ENCODE measurements at places on chromosomes 6 and 20.

GRCh38 chr6:52739627-52740026, 23.6 kb downstream of the GSTA2 start:
- DNase-seq = no peak

DNA sequence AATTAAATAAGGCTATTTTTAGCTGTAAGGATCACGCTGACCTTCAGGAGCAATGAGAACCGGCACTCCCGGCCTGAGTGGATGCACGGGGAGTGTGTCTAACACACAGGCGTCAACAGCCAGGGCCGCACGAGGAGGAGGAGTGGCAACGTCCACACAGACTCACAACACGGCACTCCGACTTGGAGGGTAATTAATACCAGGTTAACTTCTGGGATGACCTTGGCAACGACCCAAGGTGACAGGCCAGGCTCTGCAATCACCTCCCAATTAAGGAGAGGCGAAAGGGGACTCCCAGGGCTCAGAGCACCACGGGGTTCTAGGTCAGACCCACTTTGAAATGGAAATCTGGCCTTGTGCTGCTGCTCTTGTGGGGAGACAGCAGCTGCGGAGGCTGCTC, 84.0 kb downstream of the RAMACL start:
- no peak for DNase-seq

GRCh38 chr6:445571-446417, 54.2 kb downstream of the IRF4 start:
- DNase-seq = no peak

DNA sequence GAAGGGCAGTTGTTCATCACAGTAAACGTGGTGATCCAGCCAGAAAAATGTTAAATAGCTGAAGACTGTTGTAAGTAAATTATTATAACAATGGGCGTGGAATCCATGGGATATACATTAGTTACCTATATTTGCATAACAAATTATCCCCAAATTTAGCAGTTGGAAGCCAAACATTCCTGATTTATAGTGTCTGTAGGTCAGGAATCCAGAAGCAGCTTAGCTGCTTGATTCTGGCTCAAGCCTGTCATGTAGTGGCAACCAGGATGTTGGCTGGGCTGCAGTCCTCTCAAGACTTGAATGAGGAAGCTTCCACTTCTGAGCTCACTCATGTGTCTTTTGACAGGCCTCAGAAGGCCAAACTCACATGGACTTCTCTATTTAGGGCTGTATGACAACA, 6.9 kb upstream of the ADGRB3 start:
- DNase-seq = no peak

GRCh38 chr20:47007826-47008655, 113.4 kb downstream of the EYA2 start:
- DNase-seq = no peak

DNA sequence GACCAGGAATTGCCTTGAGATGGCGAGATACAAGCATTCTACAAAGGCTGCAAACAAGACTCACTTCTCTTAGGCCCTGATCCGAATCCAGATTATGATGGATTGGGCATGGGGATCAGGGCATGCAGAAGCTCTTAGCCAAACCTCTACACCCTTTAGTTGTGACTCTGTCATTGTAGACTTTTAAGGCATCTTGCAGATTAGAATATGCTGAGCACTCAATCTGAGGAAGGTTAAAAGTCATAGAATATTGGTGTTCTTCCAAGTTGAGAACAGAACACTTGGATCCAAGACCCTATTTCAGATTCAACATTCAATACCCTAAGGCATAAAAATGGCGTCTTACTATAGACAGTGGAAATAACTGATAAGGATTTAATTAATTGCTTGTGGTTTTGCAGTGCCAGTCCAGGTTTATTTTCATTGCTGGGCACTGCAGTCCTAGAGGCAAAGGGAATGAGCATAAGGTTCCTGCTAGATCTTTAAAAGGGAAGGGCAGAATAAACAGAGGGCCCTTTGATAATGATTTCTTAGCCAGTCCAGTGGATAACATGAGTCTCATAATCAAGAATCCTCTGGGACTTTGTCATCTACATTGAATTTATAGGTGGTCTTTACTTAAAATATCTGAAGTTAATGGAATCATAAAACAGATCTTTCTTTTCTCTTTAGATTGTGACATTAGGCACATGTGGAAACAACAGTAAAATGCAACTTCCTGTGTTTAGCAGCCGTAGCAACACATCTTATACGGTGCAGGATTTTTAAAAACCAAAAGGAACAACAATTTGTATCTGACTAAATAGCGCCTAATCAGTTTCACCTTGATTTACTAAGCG, 17.6 kb downstream of the PHACTR2 start:
- DNase-seq = no peak

- no peak for DNase-seq
These were observed 492.4 kb upstream of the MARCKS start for GRCh38 chr6:113364766-113365165.

DNA sequence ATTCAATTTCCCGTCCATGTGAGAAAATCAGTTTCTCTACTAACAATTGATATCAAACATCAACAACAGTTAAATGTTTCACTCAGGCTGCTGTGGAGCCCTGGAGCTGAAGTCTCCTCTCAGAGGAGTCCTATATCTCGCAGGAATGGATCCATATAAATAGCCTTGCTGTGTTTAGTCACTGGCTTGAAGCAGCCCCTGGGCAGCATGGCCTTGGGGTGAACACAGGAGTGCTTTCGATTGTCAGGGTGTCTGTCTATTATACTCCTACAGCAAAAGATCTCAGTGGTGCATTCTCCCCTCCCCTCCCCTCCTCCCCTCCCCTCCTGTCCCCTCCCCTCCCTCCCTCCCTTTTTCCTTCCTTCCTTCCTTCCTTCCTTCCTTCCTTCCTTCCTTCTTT, 141.9 kb downstream of the CCDC170 start:
- DNase-seq = no peak

DNA sequence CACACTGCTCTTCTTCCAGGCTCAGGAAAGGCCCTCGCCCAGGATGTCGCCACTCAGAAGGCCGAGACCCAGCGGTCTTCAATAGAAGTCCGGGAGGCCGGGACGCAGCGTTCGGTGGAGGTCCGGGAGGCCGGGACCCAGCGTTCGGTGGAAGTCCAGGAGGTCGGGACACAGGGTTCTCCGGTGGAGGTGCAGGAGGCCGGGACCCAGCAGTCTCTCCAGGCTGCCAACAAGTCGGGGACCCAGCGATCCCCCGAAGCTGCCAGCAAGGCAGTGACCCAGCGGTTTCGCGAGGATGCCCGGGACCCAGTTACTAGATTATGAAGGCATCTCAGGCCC, 1.0 kb downstream of the KHDC3L start:
- no peak for DNase-seq

- no peak for DNase-seq
These were observed 156.1 kb upstream of the SALL4 start for GRCh38 chr20:51958099-51959065.

DNA sequence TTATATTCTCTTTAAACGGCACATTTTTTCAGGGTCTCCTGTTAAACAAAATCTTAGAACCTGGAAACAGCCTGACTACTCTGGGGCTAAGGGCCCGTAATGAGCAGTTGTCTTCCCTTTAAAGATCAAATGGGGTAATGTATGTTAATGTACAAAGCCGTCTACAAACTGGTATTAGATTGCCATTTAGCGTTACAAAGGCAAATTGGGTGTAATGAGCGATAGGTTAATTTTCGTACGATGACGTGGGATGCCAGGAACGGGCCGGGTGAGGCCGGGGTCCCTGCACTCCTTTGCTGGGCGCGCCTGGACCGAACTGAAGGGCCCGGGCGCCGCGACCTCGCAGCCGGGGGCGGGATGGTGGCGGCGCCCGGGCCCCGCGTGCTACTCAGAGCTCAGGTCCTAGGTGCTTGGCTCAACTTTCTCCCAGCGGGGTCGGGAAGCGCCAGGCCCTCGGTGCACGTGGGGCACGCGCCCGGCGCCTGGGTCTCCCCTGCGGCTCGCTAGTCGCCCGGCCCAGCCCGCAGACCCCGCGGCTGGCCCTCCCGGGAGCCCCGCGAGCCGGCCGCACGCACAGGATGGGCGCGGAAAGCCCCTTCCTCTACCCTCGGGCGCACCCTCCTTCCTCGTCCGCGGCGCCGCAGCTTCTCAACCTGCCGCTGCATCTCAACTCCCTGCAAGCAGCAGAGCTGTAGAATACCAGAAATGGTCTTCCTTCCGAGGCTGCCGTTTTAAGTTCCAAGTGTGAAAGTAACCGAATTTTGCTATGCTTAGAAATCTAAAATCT, 5.9 kb downstream of the NKX2-4 start:
- no peak for DNase-seq

GRCh38 chr6:15444081-15444731, 198.3 kb downstream of the JARID2 start:
- no peak for DNase-seq

GRCh38 chr20:9311132-9311531, 203.3 kb upstream of the LAMP5 start:
- no peak for DNase-seq

DNA sequence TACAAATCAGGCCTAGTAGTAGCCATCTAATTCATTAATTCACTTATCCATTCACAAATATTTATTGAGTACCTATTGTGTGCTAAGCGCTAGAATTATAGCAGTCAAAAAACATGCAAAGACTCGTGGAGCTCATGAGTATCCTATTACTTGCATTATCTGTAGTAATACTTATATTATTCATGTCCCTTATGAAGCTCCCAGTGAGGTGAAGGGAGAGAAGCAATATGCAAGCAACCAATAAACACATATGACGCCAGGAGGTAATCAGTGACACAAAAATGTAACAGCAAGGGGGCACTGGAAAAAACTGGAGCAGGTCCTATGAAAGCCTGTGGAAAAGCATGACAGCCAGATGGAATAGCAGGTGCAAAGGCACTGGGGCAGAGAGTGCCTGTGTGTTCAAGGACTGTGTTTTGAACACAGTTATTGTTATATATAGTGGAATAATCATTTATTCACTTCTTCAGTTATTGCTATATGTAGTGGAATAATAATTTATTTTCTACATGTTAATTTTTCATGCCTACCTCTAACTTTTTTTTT, 109.5 kb downstream of the KIF13A start:
- no peak for DNase-seq
